Psoas muscle (tissue), 8 donors: ENCODE measurements at places on chromosomes 6 and 20. TPM values are rescaled to one million over a fixed set of nuclear protein-coding genes. Genes with fewer than 3 reads are reported as not detected.

Gene BANF2
- not detected for total RNA-seq

Gene SAMD3
- 0.44 TPM for total RNA-seq

Gene SLC16A10
- total RNA-seq = 43.1 TPM

Gene DSP
- 0.49 TPM for total RNA-seq

Gene SMIM13
- 10.0 TPM for total RNA-seq

Gene CYP24A1
- total RNA-seq = not detected

Gene MCCD1
- not detected for total RNA-seq

Gene ZBTB46
- 6.4 TPM for total RNA-seq

Gene NKAPL
- total RNA-seq = 6.6 TPM

Gene KIF6
- not detected for total RNA-seq

Gene CRISP3
- total RNA-seq = not detected

Gene C20orf204
- 0.69 TPM for total RNA-seq

Gene OPRL1
- total RNA-seq = 0.94 TPM

Gene WFDC5
- total RNA-seq = not detected

Gene SDC4
- total RNA-seq = 95.2 TPM

Gene CST5
- not detected for total RNA-seq

Gene BMP7
- total RNA-seq = not detected

Gene COX4I2
- 3.5 TPM for total RNA-seq

Gene PAK1IP1
- total RNA-seq = 19.3 TPM

Gene PLTP
- 29.9 TPM for total RNA-seq

Gene PEDS1
- total RNA-seq = 29.9 TPM

Gene TSBP1
- not detected for total RNA-seq

Gene BPIFA1
- not detected for total RNA-seq

Gene SLC35D3
- not detected for total RNA-seq

Gene UNC93A
- total RNA-seq = not detected

Gene MLN
- not detected for total RNA-seq

Gene KCNK5
- 0.07 TPM for total RNA-seq

Gene SLC32A1
- total RNA-seq = not detected
